ENCODE measurements at places on chromosomes 5 and 9.

DNA sequence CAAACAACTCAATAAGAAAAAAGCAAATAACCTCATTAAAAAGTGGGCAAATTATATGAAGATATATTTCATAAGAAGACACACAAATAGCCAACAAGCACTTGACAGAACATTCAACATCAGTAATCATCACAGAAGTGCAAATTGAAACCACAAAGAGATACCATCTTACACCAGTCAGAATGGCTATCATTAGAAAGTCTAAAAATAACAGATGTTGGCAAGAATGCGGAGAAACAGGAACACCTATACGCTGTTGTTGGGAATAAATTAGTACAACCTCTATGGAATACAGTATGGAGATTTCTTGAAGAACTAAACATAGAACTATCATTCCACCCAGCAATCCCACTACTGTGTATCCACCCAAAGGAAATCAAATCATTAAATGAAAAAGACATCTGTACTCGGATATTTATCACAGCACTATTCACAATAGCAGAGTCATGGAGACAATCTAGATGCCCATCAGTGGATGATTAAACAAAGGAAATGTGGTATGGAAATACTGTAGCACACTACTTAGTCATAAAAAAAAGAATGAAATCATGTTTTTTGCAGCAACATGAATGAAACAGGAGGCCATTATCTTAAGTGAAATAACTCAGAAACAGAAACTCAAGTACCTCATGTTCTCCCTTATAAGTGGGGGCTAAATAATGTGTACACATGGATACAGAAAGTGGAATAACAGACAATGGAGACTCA is 106.8 kb upstream of the FST start:
- DNase-seq = no peak

DNA sequence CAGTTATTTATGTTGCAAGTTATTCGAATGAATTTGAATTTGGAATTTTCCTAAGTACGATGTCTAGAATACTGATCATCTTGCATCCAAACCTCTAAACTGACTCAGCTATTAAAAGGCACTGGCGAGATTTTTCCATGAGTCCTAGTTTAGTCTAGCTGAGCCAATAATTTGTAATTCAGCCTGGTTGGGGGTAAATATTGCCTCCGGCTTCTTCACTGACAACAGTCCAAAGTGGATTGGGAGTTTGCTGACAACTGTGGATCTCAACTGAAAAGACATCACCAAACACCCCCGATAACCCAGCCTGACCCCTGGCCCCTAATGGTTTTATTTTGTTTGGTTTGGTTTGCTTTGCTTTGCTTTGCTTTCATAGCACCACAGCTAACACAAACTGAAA is 189.8 kb upstream of the DAPK1 start:
- no peak for DNase-seq

DNA sequence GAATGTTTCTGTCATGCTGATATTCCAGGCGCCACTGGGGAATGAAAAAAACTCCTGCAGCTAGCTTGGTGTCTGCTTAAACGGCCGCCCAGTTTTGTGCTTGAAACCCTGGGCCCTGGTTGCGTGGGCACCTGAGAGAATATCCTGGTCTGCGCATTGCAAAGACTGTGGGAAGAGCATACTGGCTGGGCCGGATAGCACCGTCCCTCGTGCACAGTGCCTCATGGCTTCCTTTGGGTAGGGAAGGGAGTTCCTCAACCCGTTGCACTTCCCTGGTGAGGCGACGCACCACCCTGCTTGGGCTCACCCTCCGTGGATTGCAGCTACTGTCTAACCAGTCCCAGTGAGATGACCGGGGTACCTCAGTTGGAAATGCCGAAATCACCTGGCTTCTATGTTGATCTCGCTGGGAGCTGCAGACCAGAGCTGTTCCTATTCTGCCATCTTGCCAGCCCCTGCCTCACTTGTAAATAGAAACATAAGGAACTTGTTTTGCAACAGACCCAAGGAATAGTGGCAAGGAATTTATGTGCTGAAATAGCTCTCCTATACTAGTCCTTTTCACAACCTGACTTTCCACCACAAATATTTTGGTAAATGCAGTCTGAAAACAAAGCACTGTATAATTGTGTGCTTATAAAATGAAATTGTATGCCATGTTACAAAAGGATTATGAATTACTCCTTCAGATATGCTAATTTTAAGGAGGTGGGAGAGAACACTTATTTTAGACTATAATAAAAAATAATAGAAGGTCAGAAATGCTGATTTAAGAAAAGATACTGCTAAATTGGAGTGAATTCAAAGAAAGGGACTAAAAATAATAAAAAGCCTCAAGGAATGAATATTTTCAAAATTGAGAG is 90.3 kb downstream of the ADAMTSL1 start:
- DNase-seq = no peak

DNA sequence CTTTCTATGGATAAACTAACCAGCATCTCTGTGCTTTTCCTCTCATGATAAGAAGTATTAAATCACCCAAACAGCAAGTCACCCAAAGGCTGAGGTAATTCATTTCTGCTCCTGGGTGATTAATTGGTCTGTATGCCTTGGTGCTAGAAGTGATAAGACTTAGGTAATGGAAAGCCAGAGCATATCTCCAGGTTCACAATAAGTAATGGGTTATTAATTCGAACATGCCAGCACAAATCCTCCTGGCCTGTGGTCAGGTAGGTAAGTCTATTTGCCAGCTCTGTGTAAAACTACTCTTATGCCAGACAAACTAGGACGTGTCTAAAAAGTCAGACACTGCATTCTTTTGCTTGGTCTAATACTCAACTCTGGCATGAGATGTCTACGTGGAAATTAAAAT is 11.2 kb upstream of the ENC1 start:
- no peak for DNase-seq

DNA sequence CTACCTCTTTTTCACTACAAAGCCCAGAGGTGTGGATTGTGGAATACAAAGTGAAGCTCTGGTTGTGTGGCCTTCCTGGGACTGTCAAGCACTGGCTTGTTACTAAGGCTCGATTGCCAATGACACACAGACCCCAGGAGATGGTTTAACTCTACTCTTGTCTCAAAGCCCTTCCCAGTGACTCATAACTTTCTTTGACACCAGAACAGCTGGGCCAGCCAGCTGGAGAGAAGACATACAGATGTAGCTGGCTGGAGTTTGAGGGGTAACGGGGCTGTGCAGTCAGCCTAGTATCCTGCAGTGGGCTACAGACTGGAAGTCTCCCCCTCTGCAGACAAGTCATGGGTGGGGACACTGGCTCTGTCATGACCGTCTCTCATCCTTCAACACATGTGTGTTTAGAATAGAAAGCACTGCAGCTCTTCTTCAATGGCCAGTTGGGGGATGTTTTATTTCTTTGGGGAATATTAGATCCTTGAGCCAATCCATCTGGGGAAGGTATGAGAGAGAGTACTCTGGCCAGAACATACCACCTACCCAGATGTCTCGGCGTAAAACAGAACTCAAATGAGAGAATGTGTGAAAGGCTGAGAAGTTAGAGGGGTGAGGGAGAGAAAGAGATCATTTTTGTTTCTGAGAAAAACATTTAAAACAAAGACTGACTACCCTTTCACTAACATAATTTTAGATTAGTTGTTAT is 53.3 kb downstream of the SEMA6A start:
- no peak for DNase-seq

DNA sequence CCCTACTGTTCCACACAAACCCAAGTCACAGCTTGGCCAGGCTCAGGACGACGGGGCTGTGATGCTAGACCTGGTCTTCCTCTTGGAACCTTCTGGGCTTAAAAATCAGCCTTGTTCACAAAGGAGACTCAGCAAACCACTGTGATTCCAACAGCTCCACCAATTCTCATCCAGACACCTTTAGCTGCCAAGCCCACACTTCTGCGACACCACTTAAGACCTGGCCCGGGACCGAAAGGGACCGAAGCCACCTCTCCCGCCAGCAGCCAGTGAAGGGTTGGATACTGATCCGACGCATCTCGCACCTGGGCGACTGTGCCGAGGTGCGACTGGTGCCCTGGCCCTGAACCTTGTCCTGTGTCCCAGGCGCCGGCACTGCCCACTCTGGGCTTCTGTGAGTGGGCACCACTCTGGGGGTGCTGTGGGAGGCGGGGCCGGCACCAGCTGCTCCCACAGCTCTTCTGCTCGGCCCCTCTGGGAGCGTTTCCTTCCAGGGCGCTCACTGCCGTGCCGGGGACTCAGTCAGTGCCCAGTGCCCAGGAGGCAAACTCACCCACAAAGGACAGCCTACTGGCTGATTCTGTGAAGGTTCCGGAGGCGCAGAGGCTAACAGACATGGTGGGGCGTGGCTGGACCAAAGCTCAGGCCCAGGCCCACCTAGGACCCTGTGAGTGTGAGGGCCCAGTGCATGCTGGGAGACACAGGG is 50.9 kb downstream of the EXD3 start:
- DNase-seq = no peak

DNA sequence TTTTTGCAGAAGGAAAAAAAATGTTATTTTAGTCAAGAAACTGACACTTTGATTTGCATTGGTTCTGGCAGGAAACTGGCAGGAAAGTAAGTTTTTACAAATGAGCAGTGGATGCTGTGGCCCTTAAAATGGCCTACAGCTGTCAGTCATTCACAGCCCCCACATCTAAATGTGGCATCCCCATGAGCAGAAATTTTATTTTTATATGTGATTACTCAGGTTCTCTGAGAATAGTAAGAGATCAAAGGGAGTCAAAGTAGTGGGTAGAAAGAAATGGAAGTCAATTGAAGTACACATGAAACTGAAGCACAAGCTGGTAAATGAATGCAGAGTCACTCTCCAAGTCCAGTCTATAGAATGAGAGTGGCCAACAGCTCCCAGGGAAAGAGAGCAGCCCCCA is 80.3 kb downstream of the ENC1 start:
- peak; percentile 41 for DNase-seq

- DNase-seq = no peak
Observed at GRCh38 chr9:109063760-109064159, 50.5 kb upstream of the CTNNAL1 start.

DNA sequence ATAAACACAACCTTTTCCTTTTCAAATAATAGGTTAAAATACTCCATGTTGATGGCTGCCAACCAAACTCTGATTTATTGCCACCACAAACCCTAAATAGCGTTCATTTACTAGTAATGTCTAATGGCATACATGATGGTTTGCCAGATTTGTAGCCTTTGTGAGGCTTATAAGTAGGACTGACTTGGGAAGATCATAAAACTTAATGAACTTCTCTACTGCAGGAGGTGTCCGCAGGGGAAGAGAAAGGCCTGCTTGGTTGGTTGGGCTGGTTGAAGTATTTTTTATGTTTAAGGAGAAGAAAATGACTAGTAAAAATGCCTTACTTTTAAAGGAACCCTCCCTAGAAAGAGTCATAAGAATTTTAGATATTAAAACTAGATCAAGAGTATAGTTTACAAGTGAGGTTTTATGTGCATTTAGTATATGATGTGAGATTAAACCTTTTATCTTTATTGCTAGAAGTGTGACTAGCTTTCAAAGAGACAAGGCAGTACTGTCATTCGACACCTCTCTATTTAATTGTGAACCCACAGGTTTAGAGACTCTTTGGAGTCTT is 5.0 kb downstream of the PBX3 start:
- DNase-seq = no peak

Data from MM.1S (cell line).